ENCODE measurements at places on chromosomes 2 and 18.

DNA sequence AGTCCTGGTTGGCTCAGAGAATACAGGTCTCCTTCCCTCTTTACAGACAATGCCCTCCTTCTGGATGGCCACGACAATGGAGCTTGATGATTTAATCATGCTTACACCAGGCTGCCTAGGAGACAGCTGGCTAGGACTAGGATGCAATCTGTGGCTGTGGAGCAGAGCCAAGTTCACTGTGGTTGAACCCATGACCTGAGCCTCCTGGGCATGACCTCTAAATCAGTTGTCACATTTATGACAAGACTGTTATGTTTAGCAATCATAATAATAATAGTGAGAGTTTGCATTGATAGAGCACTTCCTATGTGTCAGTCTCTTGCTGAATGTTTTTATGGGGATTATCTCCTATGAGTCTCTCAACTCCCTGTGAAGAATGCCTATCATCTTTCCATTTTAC is 244.1 kb downstream of the ICOS start:
- peak; percentile 52 for DNase-seq

GRCh38 chr18:56565046-56565445 is 73.3 kb downstream of the TXNL1 start:
- DNase-seq: no peak

DNA sequence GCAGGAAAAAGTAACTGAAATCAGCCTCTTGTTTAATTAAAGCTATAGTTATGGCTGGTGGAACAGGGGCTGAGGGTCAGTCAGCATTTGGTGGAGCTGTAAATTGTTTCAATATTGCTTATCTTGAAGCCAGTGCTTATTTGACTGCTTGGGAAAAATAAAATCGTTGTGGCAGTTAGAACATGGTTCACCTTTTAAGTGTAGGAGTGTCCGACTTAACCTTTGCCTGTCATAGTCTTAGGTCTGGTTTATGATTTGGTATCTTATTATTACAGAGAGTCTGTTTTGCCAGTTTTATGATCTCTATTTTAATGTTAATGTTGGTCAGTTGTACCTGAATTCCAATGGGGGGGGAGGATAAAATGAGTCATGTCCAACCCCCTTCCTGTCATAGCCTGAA is 27.2 kb upstream of the NOL4 start:
- DNase-seq: no peak

GRCh38 chr2:105926960-105927678 is 182.4 kb downstream of the NCK2 start:
- DNase-seq: no peak

- DNase-seq: no peak
Observed at GRCh38 chr18:80119111-80119510, 10.0 kb downstream of the ADNP2 start.

GRCh38 chr18:54382733-54383252 is 25.1 kb downstream of the C18orf54 start:
- no peak for DNase-seq

- no peak for DNase-seq
Observed at GRCh38 chr2:42918041-42918440, 125.7 kb upstream of the HAAO start.

DNA sequence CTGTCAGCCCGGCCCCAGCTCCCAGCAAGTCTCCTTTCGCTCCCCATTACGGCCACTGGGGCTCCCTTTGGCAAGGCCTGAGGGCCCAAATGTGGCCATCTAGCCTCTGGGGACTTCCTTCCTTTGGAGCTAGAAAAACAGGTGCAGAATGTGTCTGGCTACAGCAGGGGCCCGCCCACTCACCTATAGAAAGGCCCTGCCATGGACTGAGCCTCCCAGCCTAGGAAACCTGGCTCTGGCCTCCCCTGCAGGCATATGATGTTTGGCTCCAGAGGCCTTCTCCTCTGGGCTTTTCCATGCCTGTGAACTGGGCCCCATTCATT is 55.3 kb upstream of the ALPP start:
- no peak for DNase-seq

DNA sequence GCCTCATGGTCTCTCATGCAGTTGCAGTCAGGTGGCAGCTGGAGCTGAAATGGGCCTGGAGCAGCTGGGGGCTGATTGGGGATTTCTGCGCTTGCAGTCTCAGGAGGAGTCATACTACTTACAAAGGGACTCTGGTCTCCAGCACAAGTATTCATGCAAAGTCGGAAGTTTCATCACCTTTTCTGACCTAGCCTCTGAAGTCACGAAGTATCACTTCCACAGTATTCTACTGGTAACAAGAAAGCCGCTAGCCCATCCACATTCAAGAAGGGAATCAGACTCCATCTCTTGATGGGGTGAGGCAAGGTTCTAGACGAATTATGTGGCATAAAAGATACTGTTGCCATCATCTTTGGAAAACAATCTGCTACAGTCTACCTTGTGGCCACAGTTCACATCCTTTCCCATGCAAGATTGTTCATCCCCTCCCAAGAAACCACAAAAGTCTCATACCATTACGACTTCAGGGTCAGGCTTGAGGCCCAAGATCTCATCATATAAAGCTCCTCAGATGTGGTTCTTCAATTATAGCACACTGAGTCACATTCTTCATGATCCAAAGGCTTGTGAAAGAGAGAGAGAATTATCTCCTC is 95.3 kb downstream of the SMC6 start:
- DNase-seq: no peak

DNA sequence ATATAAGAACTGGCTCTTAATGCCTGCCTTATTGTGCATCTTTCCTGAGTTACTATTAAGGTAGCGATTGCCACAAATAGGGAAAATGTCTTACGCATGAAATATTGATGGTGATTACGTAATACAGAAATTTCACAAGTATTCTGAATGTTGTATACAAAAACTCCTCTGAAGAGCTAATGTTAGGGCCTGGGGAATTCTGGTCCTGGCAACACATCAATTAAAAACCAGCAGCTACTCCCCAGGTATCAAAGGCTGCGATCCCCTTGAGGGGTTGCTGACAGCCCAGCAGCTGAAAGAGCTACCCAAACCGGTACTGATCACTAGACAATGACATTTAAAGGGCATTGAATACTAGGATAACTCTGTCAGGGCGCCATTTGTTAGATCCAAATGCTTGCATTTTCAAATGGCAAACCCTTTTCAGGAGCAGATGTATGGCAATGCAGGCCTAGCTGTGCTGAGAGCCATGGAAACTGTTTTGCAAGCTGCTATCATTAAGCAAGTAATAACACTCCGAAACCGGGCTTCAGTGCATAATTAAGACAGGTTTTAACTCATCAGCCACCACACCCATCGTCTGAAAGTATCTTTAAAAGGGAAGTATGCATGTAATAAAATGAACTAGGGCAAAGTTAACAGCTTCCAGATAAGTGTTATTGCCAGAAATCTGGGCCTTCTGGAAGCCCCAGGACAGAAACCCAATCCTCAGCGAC is 78.4 kb downstream of the CLHC1 start:
- DNase-seq: no peak

- no peak for DNase-seq
Observed at GRCh38 chr2:59988341-59988740, 565.1 kb downstream of the BCL11A start.

- no peak for DNase-seq
Observed at GRCh38 chr2:135279209-135279608, 227.1 kb downstream of the RAB3GAP1 start.

DNA sequence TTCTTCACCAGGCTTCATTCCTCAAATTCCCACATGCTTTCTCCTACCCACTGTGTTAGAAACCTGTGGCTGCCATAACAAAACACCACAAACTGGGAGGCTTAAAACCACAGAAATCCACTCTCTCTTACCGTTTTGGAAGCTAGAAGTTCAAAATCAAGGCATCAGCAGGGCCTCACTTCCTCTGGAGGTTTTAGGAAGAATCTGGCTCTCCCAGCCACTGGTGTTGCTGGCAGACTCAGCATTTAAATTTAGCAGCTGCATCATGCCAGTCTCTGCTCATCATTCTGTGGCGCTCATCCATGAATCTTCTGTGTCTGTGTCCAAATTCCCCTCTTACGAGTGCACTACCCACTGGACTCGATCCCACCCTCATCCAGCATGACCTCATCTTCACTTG is 248.5 kb downstream of the ZNF516 start:
- peak; percentile 19 for DNase-seq

- no peak for DNase-seq
Observed at GRCh38 chr18:75562216-75562615, 134.7 kb upstream of the SMIM21 start.

DNA sequence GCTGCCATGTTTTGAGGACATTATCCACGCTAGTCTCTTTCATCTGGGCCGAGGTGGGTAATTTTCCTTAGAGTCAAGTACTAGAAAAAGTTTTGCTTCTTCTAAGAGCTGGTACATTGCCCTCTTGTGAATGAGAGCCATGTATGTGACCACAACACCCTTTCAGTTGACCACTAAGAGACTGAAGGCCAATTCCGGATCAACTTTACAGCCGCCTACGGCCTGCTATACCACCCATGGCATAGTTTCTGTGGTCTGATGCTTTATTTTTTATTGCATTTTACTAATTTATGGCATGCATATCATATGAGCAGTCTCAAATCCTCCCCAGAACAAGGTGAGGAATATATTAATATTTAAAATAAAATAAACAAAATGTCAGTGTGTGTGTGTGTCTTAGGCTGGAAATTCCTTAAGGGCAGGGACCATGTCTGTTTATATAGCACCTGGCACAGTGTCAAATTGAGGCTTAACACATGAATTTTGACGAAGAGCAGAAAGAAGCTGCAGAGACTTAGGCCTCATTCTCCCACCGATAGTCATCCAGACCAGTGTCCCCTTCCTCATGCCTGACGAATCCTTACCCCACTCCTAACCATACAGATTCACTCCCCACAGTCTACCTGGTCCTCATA is 35.4 kb downstream of the PSD4 start:
- peak; percentile 21 for DNase-seq

DNA sequence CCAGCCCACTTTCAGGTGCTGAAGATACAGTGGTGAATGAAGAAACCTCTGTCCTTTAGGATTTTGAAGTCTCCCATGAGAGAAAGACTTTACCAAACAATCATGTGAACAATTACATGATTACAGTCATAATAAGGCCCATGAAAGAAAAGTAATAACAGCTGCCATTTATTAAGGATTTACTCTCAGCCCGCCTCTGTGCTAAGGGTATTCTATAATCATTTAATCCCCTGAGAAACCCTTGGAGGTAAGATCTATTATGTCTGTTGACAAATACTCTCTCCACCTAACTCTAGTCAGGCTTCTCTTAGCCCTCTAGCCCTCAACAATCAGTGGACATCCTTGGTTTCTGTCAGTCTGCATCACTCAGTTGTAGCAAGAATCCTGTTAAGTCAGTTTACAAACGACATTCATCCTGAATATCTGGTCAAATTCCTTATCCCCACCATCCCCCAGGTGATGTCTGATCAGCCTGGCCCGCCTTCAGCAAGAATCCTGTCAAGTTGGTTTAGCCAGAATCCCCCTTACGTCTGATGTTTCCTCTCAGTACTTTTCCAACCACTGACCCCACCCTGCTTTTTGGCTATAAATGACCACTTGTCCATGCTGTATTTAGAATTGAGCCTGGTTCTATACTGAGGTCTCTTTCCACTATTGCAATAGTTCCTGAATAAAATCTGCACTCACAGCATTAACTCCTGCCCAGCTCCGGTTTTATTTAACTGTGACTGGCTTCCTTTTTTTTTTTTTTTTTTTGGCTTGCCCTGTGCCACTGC is 12.2 kb upstream of the SOCS6 start:
- DNase-seq: no peak

GRCh38 chr18:56903686-56904085 is 243.2 kb upstream of the BOD1L2 start:
- DNase-seq: no peak

- DNase-seq: no peak
Observed at GRCh38 chr2:150598383-150598782, 110.9 kb upstream of the RND3 start.

DNA sequence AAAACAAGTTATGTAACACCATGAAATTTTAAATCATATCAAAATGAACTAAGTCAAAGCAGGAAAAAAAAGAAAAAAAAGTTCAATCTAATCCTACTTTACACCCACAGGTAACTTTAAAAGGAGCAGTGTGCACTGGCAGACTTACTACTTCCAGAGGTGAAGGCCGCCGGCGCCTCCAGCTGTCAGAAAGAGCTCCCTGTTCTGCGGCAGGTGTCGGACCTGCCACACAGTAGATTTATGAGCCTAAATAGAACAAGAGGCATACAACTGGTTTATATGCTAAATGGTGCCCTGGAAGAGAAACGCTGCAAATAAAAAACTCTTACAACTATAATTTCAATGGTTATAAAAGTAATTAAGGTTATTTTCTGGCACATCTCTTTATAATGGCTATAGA is 23.1 kb upstream of the PNO1 start:
- DNase-seq: no peak

- DNase-seq: no peak
Observed at GRCh38 chr2:43897492-43897891, 58.7 kb downstream of the ABCG8 start.

- DNase-seq: no peak
Observed at GRCh38 chr2:28101892-28102291, 211.4 kb downstream of the BABAM2 start.

- no peak for DNase-seq
Observed at GRCh38 chr2:71669628-71670429, 216.5 kb downstream of the DYSF start.

DNA sequence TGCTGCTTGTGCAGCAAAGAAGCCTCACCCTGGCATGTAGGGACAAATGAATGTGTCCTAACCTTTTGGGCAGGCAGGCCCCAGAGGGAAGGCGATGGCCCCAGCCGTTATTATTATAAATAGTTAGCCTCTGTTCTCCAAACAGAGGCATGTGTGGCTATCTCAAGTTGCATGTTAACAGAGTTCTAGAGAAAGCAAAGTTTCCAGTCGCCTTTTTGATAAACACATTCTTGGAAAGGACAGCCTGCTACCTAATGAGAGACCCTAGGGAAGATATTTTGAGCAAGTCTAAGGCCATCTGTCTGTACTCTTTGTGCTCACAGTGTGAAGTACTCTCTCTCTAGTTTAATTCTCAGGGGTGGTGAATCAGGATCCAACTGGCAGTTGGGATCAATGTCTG is 97.4 kb upstream of the FHL2 start:
- DNase-seq: no peak

GRCh38 chr2:216549926-216550690 is 51.5 kb downstream of the RPL37A start:
- DNase-seq: no peak

DNA sequence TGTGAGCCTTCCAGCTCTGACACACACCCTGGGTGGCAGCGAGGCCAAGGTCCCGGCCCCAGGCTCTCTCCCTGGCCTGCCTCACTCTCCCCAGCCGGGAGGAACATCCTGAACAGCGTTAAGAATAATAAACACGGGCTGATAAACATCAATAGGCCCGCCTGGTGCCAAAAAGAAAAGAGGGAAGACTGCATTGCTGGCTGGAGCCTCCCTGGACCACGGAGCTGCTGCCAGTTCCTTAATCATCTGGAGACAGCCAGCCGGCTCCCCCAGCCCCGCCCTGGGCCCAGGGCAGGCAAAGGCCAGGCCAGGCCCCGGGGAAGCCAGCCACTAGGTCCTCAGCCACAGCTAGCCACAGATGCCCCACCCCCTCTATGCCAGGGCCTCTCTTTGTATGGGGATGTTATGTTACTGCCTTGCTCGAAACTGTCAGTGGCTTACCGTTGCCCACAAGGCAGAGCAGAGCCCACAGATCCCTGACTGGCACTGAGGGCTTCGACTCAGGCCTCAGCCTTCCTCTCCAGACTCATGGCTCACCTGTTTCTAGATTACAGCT is 293.7 kb downstream of the DYSF start:
- peak; percentile 99 for DNase-seq
